GOT3 (cell line): ENCODE measurements at places on chromosomes 3 and 15.

- DNase-seq = no peak
Observed at GRCh38 chr3:74801924-74802323, 187.5 kb upstream of the CNTN3 start.

DNA sequence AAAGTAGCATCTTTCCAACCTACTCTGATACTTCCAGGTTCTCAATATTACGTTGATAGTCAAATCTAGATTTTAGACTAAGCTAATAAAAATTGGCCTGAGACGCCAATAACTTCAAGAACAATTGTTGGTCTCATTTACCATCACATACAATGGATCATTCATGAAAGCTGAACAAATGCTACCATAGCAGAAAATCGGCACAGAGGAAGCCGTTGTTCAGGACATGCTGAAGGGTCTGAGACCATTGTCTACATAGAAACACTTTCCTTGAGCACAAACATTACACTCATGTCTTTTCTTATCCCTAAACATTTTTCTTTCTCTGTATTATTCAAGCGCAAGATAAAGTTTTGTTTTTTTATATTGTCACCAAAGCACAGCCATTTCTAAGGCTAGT lies 37.2 kb upstream of the FHIT start:
- no peak for DNase-seq

- DNase-seq = no peak
Observed at GRCh38 chr3:106213954-106214353, 345.1 kb upstream of the CBLB start.

DNA sequence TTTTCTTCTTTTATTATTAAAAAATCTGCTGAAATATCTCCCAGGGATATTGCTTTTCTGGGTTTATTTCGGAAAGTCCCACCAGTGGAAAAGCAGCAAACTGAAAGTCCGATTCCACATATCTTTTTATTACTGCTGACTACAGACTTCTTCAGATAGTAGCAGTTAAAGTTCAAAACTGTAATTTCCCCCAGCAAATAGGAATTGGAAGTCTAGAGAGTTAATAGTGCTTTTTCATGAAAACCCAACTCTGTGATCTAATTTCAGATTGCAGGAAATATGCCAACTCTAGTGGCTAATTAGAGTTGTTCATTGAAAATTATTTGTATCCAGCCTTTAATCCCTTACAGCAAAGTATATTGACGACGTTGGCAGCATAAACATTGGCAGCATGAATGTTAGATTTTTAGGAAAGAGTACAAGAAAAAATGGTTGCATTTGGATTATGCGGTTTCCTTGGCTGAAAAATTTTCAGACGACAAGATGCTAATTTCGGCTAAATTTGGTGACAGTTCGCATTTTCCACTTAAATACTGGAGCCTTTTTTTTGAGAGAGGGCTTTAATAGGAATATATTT lies 472.9 kb upstream of the CBLB start:
- DNase-seq = no peak

- DNase-seq = no peak
Observed at GRCh38 chr3:13713396-13713795, 164.5 kb downstream of the FBLN2 start.

DNA sequence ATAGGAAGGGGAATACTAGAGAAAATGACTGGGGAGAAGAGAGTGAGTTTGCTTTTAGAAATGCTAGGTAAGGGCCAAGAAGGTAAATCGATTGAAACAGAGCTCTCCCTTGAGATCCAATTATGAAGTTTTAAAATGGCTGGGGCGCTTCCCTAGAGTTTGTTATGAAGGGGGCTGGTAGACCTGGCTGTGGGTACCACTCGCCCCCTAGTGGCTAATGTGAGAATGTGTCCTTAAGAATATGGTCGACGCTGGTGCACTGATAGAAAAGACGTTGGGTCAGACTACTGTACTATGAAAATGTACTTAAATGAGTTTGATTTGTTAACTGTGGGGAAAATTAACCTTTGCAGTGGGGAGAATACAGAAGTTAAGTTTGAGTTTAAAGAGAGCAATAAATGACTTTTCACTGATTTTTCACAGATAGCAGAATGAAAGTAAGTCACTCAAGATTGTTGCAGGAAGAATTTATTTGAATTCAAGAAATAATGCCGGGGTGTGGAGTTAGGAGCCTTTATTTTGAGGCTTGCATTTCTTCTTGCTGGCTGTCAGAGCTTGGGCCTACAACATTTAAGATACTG lies 9.2 kb downstream of the TMPRSS7 start:
- no peak for DNase-seq

DNA sequence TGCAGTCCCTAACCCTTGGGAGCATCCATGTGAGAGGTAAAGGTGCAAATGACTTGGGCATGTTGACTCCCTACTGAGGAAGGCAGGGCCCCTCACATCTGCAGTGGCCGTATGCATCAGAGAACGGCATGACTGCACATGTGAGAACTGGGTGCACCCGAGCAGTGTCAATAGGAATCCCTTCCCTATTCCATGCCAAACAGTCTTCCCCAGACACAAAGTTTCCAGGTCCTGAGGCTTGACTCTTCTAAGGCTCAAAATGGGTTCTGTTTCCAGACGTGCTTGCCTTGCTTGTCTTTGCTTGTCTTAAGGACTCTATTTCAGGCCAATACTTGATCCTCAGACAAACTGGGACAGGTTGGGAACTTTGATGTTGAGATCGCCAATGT lies 20.5 kb upstream of the ANPEP start:
- no peak for DNase-seq

- DNase-seq = no peak
Observed at GRCh38 chr15:56672721-56673120, 60.6 kb downstream of the ZNF280D start.

- no peak for DNase-seq
Observed at GRCh38 chr15:84834969-84835368, 17.8 kb downstream of the ALPK3 start.

DNA sequence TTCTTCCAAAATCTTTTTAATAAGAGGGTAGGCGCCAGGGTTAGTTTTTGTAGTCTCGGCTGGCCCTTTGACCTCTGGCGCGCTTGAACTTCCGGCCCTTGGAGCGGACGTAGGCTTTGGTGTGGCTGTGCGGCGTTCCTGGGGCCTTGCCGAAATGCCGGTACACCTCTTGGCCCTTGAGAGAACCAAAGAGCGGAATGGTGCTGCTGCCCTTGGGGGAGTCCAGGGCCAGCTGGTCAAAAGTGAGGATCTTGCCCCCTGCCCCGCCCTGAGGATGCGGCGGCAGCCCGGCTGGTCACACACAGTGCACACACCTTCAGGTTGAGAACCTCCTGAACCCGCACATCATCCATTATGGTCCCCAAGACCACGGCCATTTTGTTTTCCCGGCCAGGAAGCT lies 20.0 kb upstream of the CHRNB4 start:
- DNase-seq = no peak

DNA sequence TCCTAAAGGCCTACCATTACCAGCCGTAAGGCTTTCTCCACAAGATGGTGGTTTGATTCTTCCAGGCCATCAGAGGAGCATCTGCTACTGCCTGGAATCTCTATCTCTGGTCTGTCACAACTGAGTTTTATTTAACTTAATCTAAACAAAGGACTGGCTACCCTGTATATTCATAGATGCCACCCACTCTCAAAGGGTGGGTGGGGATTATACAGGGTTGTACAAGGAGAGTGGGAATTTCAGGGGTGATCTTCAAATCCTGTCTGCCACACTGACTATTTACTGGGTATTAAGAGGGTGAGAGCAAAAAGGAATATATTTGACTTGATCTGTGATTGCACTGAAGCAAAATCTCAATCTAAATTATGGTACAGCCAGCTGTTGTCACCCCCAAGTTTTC lies 253.3 kb downstream of the MBNL1 start:
- DNase-seq = no peak

- no peak for DNase-seq
Observed at GRCh38 chr3:76991165-76991564, 48.7 kb upstream of the ROBO2 start.

- DNase-seq = no peak
Observed at GRCh38 chr3:56744016-56744415, 57.7 kb downstream of the ARHGEF3 start.

GRCh38 chr15:74392451-74392830 lies 25.0 kb upstream of the CYP11A1 start:
- DNase-seq = no peak

GRCh38 chr3:84963137-84963536 lies 4.3 kb downstream of the CADM2 start:
- DNase-seq = no peak
